ENCODE measurements at places on chromosomes 6 and 20. TPM values are rescaled to one million over a fixed set of nuclear protein-coding genes. Genes with fewer than 3 reads are reported as not detected.
A peak's percentile ranks its signal among the peaks of the same experiment; 100 is the strongest.

PNISR gene
- 111 TPM for total RNA-seq

DNA sequence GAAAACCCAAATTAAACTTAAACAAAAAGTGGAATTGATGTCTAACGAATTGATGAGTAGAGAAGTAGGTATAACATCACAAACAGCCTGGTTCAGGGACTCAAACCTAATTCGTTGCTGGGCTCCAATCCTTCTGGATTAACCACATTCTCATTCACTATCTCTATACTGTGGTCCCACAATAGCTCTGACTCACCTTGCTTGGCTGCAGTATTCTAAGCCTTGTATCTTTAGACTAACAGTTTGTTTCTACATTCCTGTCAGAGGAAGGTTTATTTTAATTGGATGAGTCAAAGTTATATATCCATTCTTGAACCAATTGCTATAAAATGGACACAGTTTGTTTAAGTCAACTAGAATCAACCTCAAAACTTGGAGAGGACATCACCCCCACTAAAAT lies 530.5 kb upstream of the PTCHD4 start:
- no peaks in the 10 kb centered on the region for H3K27me3 ChIP-seq
- H3K4me3 ChIP-seq: no peak overlapping the region
- no peaks in the 10 kb centered on the region for H3K4me1 ChIP-seq
- DNase-seq: no peak
- no peaks in the 10 kb centered on the region for H3K36me3 ChIP-seq

DNA sequence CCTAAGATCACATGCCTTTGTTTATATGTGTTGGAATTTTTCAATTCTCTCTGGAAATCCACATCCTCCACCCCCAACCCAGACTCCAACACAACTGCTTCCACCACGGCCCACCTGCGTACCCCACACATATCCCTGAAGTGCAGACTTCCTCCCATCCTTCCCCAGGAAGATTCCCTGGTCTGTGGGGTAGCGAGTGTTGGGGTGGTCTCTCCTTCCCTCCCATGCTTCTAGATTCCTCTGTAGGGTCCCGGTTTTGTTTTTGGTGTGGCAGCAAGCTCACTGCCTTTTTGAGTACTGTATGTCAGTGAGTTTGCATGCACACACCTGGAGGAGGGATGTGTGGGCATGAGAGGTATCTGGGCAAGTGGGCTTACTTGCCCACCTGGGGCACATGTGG lies 127.6 kb downstream of the MRPL14 start:
- peaks cover 17% of the 10 kb centered on the region for H3K4me1 ChIP-seq
- peak; percentile 21 for DNase-seq
- peak overlapping the region; percentile 63 for H3K27ac ChIP-seq
- peaks cover 33% of the 10 kb centered on the region for H3K27me3 ChIP-seq

- H3K4me3 ChIP-seq: no peak overlapping the region
- H3K36me3 ChIP-seq: no peaks in the 10 kb centered on the region
- H3K27ac ChIP-seq: peak overlapping the region; percentile 18
- H3K27me3 ChIP-seq: no peaks in the 10 kb centered on the region
These were observed 198.4 kb upstream of the KCNK16 start for GRCh38 chr6:39520916-39521315.
